Epithelial cell of proximal tubule (primary cell): ENCODE measurements at places on chromosomes 1 and 21. TPM values are rescaled to one million over a fixed set of nuclear protein-coding genes. Genes with fewer than 3 reads are reported as not detected.

UBASH3A gene
- total RNA-seq: not detected in 2 replicates

FDPS gene
- 248 and 580 TPM in 2 replicates for total RNA-seq

SYCP1 gene
- total RNA-seq: not detected in 2 replicates

FOXJ3 gene
- 15.9 and 17.2 TPM in 2 replicates for total RNA-seq

CSRP1 gene
- 630 and 765 TPM in 2 replicates for total RNA-seq

LRRIQ3 gene
- 1.4 TPM in 1 of 2 replicates, not detected in the other for total RNA-seq

MAGOH gene
- total RNA-seq: 24.8 and 81.3 TPM in 2 replicates

NKAIN1 gene
- total RNA-seq: 0.81 and 0.94 TPM in 2 replicates

KIF21B gene
- total RNA-seq: 12.0 and 13.3 TPM in 2 replicates

TMEM51 gene
- 48.1 and 86.7 TPM in 2 replicates for total RNA-seq

MNDA gene
- total RNA-seq: not detected in 2 replicates

ARTN gene
- total RNA-seq: 2.0 and 14.1 TPM in 2 replicates

SH3BGRL3 gene
- 119 and 184 TPM in 2 replicates for total RNA-seq

CAMSAP2 gene
- total RNA-seq: 10.6 and 12.1 TPM in 2 replicates

LCE1B gene
- not detected in 2 replicates for total RNA-seq

LIN9 gene
- 5.5 and 13.8 TPM in 2 replicates for total RNA-seq

PTPN22 gene
- total RNA-seq: 0.07 TPM in 1 of 2 replicates, not detected in the other

CD160 gene
- not detected in 2 replicates for total RNA-seq

MTARC2 gene
- total RNA-seq: 7.7 and 13.8 TPM in 2 replicates

FALEC gene
- total RNA-seq: not detected in 2 replicates

IGSF3 gene
- total RNA-seq: 19.6 and 21.4 TPM in 2 replicates

SELENBP1 gene
- 2.7 and 5.9 TPM in 2 replicates for total RNA-seq

LCE1A gene
- total RNA-seq: not detected in 2 replicates

GJB3 gene
- 25.0 and 40.6 TPM in 2 replicates for total RNA-seq

HCRTR1 gene
- not detected in 2 replicates for total RNA-seq

CREB3L4 gene
- 10.7 and 15.3 TPM in 2 replicates for total RNA-seq

RNASEL gene
- 1.7 and 2.5 TPM in 2 replicates for total RNA-seq

ENO1 gene
- 2,577 and 2,907 TPM in 2 replicates for total RNA-seq

OR2T11 gene
- total RNA-seq: not detected in 2 replicates

DFFA gene
- total RNA-seq: 49.5 and 55.4 TPM in 2 replicates

GPR153 gene
- total RNA-seq: 2.2 and 6.4 TPM in 2 replicates

SLC44A5 gene
- total RNA-seq: 0.07 and 1.8 TPM in 2 replicates

RGS16 gene
- total RNA-seq: 0.36 and 0.81 TPM in 2 replicates

SUSD4 gene
- total RNA-seq: 0.07 and 0.12 TPM in 2 replicates

CYP4Z1 gene
- total RNA-seq: not detected in 2 replicates

TTC34 gene
- 0.07 and 0.46 TPM in 2 replicates for total RNA-seq

GLIS1 gene
- total RNA-seq: 2.5 and 2.7 TPM in 2 replicates

OR2G6 gene
- total RNA-seq: not detected in 2 replicates

SLC5A9 gene
- total RNA-seq: not detected in 2 replicates

TMEM79 gene
- total RNA-seq: 2.1 and 3.9 TPM in 2 replicates

C1orf210 gene
- total RNA-seq: 0.29 and 2.5 TPM in 2 replicates

MYBPH gene
- total RNA-seq: not detected in 2 replicates

BCL2L15 gene
- total RNA-seq: 0.06 and 0.14 TPM in 2 replicates

ATP6V1G3 gene
- not detected in 2 replicates for total RNA-seq

NR0B2 gene
- not detected in 2 replicates for total RNA-seq

S1PR1 gene
- 0.29 and 1.7 TPM in 2 replicates for total RNA-seq

SLAMF9 gene
- not detected in 2 replicates for total RNA-seq

FLG2 gene
- not detected in 2 replicates for total RNA-seq

LRRC8B gene
- total RNA-seq: 5.0 and 12.2 TPM in 2 replicates

TMOD4 gene
- 0.46 TPM in 1 of 2 replicates, not detected in the other for total RNA-seq

GGPS1 gene
- 17.1 and 26.3 TPM in 2 replicates for total RNA-seq

CYB5RL gene
- total RNA-seq: 2.8 and 6.0 TPM in 2 replicates

SPATA46 gene
- not detected in 2 replicates for total RNA-seq

TMEM81 gene
- 0.80 and 3.0 TPM in 2 replicates for total RNA-seq

ESPN gene
- total RNA-seq: not detected in 2 replicates

LINGO4 gene
- not detected in 2 replicates for total RNA-seq

GRIK3 gene
- total RNA-seq: not detected in 2 replicates

AK5 gene
- total RNA-seq: 9.3 and 25.0 TPM in 2 replicates
